NB4 (cell line): ENCODE measurements at places on chromosomes 4 and X.

- no peak for DNase-seq
Observed at GRCh38 chr4:132770776-132771175, 378.3 kb upstream of the PCDH10 start.

GRCh38 chr4:122012735-122013134 is 60.9 kb upstream of the TRPC3 start:
- no peak for DNase-seq

GRCh38 chrX:38661103-38661441 is 99.7 kb downstream of the TSPAN7 start:
- DNase-seq, result no peak

DNA sequence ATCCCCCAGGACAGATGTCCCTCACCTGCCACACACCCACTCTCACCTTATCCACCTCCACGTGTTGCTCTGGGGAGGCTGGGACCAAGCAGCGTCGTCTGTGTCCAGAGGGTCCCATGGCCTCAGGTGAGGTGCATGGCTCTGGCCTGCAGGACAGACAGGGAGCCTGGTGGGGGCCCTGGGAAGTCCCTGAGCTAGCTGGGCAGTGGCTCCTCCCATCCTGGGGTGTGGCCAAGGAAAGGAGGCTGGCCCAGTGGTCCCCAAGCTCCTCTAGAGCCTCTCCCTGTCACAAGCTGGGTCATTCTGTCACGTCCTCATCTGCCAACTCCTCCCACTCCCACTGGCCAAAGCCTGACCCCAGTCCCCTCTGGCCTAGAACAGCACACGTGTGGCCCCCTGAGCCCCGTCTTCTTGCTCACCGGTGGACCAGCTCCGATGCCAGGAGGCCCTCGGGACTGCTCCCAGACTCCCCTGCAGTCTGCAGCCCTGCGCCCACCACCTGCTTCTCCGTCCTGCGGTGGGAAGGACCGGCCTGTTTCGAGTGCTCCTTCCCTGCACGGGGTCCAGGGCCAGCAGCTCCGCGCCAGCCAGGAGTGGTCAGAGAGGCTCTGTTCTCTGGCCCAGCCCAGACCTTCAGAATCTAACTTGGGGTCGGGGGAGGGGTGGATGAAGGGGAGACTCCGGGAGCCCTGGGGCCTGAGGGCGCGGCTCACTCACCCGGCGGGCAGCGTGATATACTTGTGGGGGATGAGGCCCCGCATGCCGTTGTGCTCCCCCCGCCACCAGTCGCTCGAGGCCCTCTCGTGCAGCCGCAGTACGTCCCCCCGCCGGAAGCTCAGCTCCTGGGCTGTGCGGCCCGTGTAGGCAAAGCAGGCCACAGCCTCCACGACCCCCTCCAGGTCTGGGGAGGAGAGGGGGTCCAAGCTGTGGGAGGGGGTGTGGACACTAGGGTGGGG is 4.8 kb downstream of the AVPR2 start:
- DNase-seq, result peak; percentile 50

- DNase-seq, result no peak
Observed at GRCh38 chrX:3442691-3443090, 96.2 kb upstream of the MXRA5 start.

DNA sequence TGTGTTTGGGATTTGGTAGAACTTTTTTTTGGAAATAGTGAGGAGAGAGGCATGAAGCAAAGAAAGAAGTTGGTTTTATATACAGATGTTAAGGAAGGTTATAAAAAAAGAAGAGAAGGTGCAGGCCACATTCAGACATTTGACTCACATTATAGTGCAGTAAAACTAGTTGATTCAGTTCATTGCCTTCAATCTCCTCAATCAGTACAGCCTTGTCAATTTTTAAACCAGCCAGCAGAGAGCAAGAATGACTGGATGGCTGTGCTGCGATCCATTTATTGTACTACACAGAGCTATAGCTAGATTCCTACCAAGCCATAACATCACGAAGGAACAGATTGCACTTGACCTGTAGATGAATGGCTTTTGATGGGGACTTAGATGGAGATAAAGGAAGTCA is 79.7 kb upstream of the LSM6 start:
- DNase-seq, result no peak

GRCh38 chr4:7843831-7844593 is 95.6 kb downstream of the AFAP1 start:
- DNase-seq, result peak; percentile 70
